ENCODE measurements at places on chromosomes 1 and 21.

DNA sequence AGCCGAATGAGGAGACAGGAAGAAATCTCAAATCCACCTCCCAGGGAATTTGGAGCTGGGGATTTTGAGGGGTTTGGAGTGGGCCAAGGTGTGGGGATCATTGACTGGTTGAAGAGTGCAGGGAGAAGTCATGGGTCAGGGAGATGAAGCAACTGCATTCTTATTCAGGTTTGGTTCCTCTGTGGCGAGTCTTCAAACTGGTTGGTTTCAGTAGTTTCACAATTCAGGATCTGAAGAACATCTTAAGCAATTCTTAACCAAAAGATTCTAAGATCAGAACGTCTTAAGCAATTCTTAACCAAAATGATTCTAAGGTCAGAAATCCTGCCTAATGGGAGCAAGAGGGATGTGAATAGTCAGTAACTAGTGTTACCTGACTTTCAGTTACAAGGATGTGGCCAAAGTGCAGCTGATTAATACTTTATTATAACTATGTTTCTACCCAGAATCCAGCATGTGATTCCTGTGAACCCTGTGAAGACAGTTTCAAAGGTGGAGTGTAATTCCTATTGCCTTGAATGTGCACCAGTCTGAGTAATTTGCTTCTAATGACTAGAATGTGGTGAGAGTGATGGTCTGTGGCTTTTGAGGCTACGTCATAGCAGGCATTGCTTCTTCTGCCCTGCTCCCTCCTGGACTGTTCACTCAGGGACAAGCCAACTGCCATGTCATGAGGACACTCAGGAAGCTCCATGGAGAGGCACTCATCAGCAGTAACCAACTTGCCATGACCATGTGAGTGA lies 61.2 kb downstream of the OLFML3 start:
- no peak for DNase-seq

DNA sequence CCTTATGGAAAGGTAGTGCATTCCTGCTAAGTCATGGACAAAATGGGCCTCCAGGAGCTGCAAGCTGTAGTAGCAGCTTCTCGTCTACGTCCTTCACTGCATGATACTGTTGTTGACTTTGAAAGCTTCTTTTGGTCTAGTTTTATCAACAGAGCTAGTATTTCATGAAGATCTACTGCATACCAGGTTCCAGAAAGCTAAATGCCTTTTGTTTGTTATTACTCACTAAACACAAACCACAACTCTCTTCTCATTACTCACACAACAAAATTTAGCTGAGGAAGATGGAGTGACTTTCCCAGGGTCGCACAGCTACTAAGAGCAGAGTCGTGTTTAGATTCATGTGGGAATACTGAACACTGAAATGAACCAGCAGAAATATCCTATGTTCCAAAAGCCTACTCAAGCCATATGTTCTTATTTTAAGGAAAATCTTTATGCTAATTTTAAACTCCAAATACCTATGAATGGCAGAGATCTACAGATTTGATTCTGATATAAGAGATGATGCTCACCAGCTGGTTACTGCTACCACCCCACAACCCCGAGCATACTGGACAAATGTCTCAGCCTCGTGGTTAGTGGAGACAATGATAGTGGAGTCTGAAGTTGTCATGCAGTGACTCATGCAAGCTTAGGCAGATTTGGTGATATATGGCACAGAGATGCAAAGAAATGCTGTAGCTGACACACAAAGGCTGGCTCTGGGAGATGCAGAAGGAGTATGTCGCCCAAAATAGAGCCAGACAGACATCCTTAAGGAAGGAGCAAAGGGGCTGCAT lies 20.6 kb downstream of the PGBD2 start:
- DNase-seq: no peak

GRCh38 chr1:206829282-206829681 lies 36.1 kb upstream of the IL20 start:
- no peak for DNase-seq

- no peak for DNase-seq
Observed at GRCh38 chr1:182181167-182181572, 119.7 kb upstream of the ZNF648 start.

GRCh38 chr1:219710529-219711194 lies 97.8 kb upstream of the ZC3H11B start:
- no peak for DNase-seq

DNA sequence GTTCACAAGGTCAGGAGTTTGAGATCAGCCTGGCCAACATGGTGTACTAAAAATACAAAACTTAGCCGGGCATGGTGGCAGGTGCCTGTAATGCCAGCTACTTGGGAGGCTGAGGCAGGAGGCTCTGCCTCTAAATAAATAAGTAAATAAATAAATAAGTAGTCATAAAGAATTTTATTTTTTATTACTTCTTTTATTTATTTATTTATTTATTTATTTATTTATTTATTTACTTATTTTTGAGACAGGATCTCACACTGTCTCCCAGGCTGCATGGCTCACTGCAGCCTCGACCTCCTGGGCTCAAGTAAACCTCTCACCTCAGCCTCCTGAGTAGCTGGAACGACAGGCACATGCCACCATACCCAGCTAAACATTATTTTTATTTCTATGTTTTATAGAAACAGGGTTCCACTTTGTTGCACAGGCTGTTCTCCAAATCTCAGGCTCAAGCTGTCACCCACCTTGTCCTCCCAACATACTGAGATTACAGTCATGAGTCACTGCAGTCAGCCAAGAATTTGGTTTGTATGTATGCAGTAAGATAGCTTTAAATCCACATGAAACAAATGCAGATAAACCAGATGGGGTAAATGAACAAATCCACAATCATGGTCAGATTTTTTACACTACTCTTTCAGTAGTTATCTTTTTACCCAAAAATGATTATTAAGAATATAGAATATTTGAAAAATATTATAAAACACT lies 523.3 kb upstream of the RGS18 start:
- DNase-seq: no peak

DNA sequence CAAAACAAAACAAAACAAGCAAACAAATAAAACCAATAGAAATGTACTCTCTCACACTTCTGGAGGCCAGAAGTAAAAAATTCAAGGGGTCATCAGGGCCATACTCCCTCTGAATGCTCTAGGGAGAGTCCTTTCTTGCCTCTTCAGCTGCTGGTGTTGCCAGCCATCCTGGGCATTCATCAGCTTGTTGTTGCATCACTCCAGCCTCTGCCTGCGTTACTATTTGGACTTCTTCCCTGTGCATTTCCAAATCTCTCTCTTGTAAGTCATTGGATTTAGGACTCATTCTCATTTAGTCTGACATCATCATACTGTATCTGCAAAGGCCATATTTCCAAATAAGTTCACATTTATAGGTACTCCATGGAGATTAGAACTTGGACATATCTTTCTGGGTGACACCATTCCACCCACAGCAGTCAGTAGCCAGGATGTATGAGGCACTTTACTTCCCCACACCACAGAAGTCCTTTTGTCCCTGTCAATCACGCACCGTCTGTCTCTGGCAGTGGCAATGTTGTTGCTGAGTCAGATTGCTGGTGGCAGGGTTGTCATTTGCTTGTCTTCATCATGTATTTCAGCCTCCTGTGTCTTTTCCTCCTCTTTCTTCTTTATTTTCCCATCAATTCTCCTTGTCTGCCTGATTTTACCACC lies 151.0 kb upstream of the KCNJ6 start:
- DNase-seq: no peak

- no peak for DNase-seq
Observed at GRCh38 chr1:90710579-90711536, 6.2 kb downstream of the BARHL2 start.

GRCh38 chr21:44571296-44571695 lies 2.2 kb upstream of the KRTAP10-4 start:
- no peak for DNase-seq

DNA sequence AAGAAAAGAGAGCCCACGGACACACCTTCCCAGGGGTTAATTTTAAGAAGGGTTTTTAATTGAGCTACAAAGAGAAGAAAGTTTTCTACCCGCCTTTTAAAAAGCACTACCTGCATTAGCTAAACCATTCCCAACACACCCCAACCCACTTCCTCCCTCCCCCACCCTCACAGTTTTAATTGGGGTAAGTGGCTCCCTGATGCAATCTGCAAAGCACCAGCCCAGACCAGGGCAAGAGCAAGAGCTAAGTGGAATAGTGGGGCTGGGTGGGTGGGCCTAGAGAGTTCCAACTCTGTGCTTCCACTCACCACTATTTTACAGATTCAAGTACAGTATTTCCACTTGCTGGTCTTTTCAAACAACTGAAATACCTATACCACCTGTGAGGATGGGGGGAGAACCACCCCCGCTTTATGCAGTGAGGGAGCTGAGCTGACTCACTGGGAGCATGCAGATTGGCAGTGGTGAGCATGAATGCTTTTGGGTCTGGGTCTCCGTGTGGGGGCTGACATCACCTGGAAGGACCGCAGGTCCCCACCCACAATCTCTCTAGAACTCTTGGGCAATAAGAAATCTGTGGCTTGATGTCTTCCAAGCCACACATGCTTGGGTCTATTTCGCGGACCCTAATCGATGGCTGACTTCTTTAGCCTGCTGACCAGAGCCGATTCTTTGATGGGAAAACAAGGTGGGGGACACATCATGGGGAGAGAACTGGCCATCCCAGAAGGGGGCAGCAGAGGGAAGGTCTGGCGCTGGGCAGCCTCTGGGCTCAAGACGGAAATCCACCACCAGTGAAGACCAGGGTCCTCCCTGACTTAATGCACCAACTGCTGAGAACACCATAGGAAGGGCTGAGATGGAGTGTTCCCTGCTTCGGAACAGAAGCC lies 95.5 kb downstream of the SSBP3 start:
- no peak for DNase-seq

Measured in hypothalamus (tissue), 51 donors.